ENCODE measurements at places on chromosomes 13 and 19.

GRCh38 chr13:111474136-111475002 lies 153.9 kb downstream of the TEX29 start:
- no peak for DNase-seq

- peak; percentile 32 for DNase-seq
Measured at GRCh38 chr13:96229356-96229755, 139.4 kb downstream of the HS6ST3 start.

DNA sequence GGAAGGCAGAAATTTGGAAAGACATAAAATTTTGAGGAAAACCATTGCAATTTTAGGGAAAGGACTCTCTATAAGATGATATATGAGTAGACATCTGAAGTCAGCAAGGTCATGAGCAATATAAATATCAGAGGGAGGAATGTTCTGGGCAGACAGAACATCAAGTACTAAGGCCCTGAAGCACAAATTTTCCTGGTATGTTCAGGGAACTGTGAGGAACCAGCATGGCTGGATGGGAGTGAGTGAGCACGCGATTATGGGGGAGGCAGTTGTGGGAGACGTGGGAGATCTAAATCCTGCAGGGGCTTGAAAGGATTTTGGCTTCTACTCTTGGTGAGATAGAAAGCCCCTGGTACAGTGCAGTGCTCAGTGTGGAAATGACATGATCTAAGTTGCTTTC lies 112.0 kb downstream of the TBC1D4 start:
- no peak for DNase-seq

- no peak for DNase-seq
Measured at GRCh38 chr13:59493436-59493965, 670.2 kb downstream of the DIAPH3 start.

- DNase-seq = no peak
Measured at GRCh38 chr13:50030315-50030714, 15.1 kb downstream of the KCNRG start.

- DNase-seq = peak; percentile 82
Measured at GRCh38 chr13:33355201-33355895, 69.8 kb upstream of the STARD13 start.

- no peak for DNase-seq
Measured at GRCh38 chr13:48159401-48159800, 64.5 kb upstream of the MED4 start.

DNA sequence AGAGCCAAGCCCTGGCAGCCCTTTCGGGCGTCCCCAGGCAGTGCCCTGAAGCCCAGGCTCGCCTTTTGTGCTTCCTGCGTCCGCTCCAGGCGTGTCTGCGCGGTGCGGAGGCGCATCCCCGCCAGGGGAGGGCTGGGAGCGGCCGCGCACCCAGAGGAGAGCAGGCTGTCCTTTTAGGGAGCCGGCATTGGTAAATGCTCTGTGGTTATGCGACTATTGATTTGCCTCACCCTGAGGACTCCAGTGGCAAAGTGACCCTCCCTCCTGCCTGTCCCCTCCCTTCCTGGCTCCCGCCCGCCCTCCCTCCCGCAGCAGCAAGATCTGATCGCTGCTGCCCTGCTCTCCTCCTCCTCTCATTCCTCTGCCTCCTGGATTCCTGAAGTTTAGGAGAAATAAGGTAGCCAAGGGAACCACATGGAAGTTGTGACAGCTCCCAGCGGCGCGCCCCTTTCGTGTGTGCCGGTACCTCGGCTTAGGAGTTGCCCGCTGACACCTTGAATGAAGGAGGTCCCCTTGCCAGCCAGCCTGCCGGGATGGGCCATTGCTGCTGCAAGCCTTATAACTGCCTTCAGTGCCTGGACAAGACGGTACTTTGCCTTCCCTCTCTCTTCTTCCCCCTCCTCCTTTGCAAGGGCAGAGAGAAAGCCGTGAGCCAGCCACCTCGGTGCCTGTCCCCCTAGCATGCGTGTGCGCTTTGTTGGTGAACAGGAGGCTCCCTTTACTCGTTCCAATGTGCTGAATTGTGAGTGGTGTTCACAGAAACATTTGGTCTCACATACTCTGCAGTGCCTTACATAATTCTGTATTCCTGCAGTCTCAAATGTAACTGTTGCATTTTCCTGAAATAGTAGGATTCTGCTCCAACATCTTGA lies 166.9 kb downstream of the SLC7A1 start:
- no peak for DNase-seq

DNA sequence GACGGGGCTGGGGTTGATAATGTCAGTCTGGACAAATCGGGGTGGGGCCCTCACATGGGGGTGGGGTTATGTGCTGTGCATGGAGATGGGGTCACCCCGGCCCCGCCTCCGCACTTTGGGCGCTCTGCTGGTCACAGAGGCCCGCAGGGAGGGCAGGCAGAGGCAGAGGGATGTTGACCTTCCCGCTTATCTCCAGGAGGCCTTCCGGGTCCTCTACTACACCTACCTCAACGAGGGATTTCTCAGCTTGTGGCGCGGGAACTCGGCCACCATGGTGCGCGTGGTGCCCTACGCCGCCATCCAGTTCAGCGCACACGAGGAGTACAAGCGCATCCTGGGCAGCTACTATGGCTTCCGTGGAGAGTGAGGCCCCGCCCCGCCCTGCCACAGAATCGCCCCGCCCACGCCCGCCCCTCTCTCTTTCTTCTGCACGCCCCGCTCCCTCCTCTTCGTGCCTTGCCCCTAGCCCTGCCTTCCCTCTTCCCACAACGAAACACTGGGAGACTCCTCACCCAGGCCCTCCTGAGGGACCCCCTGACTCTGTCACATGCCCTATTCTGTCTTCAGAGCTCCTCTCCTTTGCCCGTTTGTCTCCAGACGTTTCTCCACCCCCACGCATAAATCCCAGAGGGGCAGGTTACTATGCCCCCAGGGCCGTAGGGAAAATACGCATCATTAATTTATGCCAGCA lies 32.8 kb downstream of the TMEM161A start:
- no peak for DNase-seq

- no peak for DNase-seq
Measured at GRCh38 chr13:97746649-97747048, 206.8 kb upstream of the IPO5 start.

GRCh38 chr13:114151031-114151430 lies 18.6 kb upstream of the RASA3 start:
- DNase-seq = peak; percentile 40

DNA sequence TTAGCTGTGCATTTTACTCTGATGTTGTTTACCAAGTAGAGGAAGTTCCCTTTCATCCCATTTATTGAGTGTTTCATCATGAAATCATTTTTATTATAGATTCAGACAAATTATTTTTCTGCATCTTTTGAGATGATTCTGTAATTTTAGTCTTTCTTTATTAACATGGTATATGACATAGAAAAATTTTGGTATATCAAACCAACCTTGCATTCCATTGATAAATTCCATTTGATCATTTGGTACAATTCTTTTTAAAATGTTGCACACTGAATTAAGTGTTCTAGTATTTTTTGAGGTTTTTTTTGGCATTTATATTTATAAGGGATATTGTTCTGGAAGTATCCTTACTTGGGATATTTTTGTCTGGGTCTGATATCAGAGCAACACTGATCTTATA lies 308.4 kb downstream of the DLEU7 start:
- no peak for DNase-seq

GRCh38 chr19:53076984-53077383 lies 26.2 kb downstream of the ZNF160 start:
- DNase-seq = peak; percentile 7

DNA sequence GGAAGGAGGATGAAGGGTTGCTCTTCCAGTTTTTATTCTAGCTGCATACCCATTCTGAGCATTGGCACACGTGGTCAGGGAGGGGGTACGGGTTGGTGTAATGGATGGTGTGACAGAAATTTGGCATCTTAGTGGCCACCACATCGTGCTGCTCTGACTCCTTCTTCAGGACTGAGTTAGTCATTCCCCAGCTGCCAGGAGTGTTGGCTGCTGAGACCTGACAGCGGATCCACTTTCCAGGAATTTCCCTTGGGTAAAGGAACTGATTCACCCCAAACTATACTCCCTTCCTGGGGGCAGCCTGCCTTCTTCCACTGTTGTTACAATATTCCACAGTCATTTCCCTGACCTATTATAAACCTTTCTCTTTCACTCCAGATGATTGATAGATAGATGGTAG lies 595.5 kb upstream of the KLHL1 start:
- DNase-seq = no peak

DNA sequence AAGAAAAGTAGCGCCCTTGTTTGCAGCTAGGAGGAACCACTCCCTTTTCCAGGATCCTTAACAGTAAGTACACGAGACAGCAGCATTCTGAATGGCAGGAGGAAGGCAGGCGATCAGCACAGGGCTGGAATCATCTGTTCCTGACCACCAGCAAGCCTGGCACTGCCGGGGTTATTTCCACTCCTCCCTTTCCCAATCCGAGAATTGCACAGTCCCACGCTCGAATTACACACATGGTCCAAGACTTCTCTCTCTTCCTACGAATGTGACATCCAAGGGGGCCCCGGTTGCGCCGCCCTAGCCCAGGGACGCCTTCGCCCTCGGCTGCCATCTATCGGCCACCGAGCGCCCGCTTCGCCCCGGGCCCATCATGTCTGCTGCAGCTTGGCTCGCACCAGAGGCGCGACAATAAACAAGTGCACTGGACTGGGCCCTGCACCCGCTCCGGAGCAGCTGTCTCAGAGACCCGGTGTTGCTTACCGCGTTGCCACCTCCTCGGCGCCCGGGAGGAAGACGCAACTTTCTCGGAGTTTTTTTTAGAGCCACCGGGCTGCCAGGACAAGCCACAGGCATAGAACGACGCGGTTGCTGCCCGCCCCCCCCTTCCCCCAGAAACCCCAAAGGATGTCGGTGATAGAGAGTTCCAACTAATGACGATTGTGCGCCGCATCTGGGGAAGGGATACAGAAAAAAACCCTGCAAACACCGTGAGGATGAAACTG lies at the start of gene SLITRK5:
SLITRK5 (plus strand) TSS at position 341 of the 722 bp plus-strand sequence. CDS start 4,018 bp downstream, outside the sequence.
- peak; percentile 70 for DNase-seq

- DNase-seq = peak; percentile 77
Measured at GRCh38 chr19:40363069-40363468, 14.6 kb downstream of the PLD3 start.

- no peak for DNase-seq
Measured at GRCh38 chr19:50258918-50259372, 55.5 kb downstream of the MYH14 start.

DNA sequence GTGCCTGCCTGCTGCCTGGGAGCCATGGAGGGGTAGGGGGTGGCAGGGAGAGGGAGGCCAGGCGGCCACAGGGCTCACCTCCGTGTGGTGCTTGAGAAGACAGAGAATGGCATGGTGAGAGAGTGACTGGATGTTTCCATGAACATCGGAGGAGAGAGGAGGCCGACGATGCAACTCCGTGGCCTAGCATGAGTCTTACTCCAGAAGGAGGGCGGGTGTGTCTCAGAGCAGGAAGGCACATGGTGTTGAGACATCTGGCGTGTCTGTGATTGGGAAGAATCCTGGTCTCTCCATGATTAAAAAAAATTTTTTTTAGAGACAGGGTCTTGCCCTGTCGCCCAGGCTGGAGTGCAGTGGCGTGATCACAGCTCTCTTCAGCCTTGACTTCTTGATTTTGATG lies 5.1 kb downstream of the IRGC start:
- DNase-seq = peak; percentile 11

- DNase-seq = peak; percentile 65
Measured at GRCh38 chr19:41821003-41821735, 23.3 kb downstream of the LYPD4 start.

DNA sequence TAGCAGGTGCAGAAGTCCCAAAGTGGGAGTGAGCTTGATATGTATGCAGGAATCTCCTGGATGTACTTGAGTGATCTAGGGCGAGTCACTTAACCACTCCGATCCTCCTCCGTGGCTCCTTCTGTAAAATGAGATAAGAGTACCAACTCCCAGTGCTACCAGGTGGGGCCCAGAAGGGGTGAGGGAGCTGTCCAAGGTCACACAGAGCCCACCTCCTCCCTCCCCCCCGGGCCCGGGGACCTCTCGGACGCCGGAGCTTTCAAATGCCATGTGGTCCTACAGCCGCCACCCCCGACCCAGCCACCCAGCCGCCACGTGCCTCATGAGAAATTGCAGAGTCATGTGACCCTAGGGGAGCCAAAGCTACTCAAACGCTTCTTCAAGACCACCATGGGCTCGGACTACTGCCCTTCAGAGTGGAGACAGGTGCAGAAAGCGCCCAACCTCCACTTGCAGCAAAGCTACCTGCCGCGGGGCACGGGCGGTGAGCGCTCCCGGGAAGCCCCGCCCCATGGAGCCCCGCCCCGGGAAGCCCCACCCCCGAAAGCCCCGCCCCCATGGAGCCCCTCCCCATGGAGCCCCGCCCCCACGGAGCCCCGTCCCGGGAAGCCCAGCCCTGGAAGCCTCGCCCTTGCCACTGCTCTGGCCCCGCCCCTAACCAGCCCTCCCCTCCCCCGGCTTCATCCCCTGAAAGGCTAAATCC lies 10.1 kb upstream of the ZNF358 start:
- no peak for DNase-seq

DNA sequence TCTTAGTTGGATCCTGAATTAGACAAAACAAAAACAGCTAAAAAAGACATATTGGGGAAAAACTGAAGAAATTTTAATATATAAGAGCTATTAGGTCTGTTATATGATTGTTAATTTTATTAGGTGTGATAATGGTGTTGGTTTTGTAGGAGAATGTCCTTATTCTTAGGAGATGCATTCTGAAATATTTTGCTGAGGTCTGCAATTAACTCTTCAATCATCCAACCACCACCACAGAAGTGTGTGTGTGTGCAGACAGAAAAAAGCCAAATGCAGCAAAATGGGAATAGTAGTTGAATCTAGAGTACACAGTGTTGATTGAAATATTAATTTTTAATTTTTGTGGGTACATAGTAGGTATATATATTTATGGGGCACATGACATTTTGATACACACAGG lies 12.1 kb upstream of the KBTBD7 start:
- no peak for DNase-seq

DNA sequence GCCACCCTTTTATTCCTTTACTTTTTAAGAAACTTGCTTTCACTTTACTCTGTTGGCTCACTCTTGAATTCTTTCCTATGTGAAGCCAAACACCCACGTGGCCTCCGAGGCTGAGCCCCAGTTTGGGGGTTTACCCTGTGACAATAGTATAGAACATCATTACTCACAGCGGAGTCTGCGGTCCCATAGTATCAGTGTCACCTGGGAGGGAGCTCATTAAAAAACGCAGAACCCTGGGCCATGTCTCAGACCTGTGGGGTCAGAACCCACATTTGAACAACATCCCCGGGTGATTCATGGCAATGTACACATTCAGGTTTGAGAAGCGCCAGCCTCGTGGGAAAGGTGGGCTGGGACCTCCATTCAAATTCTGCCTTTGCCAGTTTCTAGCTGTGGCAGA lies 36.0 kb upstream of the UBL3 start:
- no peak for DNase-seq

- no peak for DNase-seq
Measured at GRCh38 chr19:44796701-44797115, 12.2 kb upstream of the BCAM start.

- DNase-seq = no peak
Measured at GRCh38 chr19:35249848-35250711, 1.3 kb downstream of the LSR start.

- no peak for DNase-seq
Measured at GRCh38 chr19:42965176-42965575, 28.2 kb upstream of the PSG7 start.

GRCh38 chr13:79385694-79386093 lies 20.4 kb downstream of the RBM26 start:
- peak; percentile 31 for DNase-seq
